Breast epithelium (tissue), 4 donors: ENCODE measurements at places on chromosomes 5 and 9. TPM values are rescaled to one million over a fixed set of nuclear protein-coding genes. Genes with fewer than 3 reads are reported as not detected.
A peak's percentile ranks its signal among the peaks of the same experiment; 100 is the strongest.

GRCh38 chr9:37919246-37919955, 15.5 kb upstream of the SLC25A51 start:
- no peak for DNase-seq

- no peak for DNase-seq
Observed at GRCh38 chr5:173581408-173582215, 34.8 kb downstream of the BOD1 start.

- DNase-seq: no peak
Observed at GRCh38 chr5:112434641-112435040, 15.6 kb upstream of the EPB41L4A start.

The WNT8A gene
- not detected for total RNA-seq

DNA sequence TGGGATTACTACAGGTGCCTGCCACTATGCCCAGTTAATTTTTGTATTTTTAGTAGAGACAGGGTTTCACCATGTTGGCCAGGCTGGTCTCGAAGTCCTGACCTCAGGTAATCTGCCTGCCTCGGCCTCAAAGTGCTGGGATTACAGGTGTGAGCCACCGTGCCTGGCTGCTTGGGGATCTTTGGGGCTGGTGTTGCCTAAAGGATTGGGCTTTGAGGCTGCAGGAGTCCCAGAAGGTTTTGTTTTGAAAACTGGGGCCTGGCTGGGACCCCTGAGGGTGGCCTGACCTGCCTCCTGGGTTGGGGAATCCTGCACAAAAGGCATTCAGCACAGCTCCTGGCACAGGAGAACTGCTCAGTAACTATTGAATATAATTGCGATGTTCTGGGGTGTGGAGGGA, 25.1 kb upstream of the SHB start:
- no peak for DNase-seq

The PRELID1 gene
- 61.0 TPM for total RNA-seq

- no peak for DNase-seq
Observed at GRCh38 chr5:98839469-98840383, 66.3 kb downstream of the RGMB start.

- no peak for DNase-seq
Observed at GRCh38 chr5:87258507-87258906, 9.2 kb upstream of the RASA1 start.

The FOXD4 gene
- not detected for total RNA-seq

GRCh38 chr5:112958093-112959088, 18.2 kb upstream of the DCP2 start:
- DNase-seq: peak; percentile 71

- no peak for DNase-seq
Observed at GRCh38 chr5:56833325-56833724, 18.0 kb downstream of the MAP3K1 start.

The ABCA1 gene
- 67.8 TPM for total RNA-seq

The NFIB gene
- total RNA-seq: 237 TPM

GRCh38 chr5:34817558-34818351, 21.2 kb upstream of the TTC23L start:
- DNase-seq: no peak

- no peak for DNase-seq
Observed at GRCh38 chr5:3412146-3412545, 183.5 kb upstream of the IRX1 start.

DNA sequence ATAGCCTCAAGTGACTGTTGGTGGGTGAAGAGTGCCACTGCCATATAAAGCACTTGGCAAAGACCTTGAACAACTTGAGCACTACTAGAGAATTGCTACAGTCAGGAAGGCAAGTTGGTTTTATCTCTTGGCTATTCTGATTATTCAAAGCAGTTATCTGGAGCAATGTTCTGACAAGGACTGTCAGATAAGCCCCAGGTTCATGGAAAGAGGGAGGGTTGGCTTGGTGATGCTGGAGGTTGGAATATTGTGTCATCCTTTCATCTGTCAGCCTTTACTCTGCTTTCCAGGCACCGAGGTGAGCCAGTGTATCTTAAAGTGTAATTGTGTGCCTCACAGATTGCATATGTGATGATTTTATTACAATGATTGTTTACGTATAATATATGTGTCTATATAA, 548.4 kb upstream of the ZNF608 start:
- no peak for DNase-seq

The NR3C1 gene
- 51.1 TPM for total RNA-seq

- no peak for DNase-seq
Observed at GRCh38 chr9:4615778-4616177, 46.3 kb upstream of the PLPP6 start.

The GZMA gene
- total RNA-seq: 1.6 TPM

The DBH gene
- not detected for total RNA-seq

The C5orf52 gene
- total RNA-seq: not detected

- DNase-seq: no peak
Observed at GRCh38 chr5:132907161-132907560, 33.7 kb downstream of the LEAP2 start.
